ENCODE measurements at places on chromosomes 1 and 21.

GRCh38 chr1:169899519-169900217 lies 6.0 kb upstream of the SCYL3 start:
- DNase-seq: no peak

DNA sequence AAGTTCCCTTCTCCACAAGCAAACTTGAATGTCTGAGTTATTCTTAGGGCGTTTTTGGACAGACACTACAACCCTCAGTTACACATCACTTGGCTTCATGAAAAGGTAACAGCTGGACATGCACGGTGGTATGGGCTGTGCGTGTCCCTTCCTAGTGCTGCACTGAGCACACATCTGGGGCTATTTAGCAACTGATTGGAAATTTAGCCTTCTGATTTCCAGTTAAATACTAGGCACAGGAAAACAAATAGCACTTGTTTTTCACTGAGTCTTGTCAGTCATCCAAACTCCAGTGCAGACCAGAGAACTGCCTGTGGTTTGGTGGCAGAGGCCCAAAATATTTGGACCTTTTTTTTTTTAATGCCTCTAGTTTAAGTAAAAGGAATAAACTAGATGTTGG lies 134.7 kb downstream of the TGFBR3 start:
- peak; percentile 63 for DNase-seq

DNA sequence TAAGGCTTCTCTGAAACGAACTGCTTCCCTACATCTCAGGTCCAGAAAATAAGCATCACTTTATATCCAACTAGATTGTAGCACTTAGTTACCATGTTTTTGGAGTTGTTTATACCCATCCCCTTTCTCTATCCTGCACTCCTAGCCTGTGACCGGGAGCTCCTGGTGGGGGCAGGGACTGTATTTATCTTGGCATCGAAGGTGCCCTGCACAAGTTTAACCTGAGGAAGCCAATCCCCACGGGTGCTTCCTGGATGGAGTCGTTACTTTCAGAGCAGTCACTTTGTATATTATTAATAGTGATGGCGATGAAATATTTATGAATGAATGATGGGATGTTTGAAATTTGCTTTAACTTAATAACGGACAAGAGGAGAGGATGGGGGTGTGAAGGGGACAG lies 73.9 kb downstream of the KLHDC7A start:
- DNase-seq: no peak

- DNase-seq: peak; percentile 91
Measured at GRCh38 chr1:2199042-2199810, 4.7 kb upstream of the FAAP20 start.

DNA sequence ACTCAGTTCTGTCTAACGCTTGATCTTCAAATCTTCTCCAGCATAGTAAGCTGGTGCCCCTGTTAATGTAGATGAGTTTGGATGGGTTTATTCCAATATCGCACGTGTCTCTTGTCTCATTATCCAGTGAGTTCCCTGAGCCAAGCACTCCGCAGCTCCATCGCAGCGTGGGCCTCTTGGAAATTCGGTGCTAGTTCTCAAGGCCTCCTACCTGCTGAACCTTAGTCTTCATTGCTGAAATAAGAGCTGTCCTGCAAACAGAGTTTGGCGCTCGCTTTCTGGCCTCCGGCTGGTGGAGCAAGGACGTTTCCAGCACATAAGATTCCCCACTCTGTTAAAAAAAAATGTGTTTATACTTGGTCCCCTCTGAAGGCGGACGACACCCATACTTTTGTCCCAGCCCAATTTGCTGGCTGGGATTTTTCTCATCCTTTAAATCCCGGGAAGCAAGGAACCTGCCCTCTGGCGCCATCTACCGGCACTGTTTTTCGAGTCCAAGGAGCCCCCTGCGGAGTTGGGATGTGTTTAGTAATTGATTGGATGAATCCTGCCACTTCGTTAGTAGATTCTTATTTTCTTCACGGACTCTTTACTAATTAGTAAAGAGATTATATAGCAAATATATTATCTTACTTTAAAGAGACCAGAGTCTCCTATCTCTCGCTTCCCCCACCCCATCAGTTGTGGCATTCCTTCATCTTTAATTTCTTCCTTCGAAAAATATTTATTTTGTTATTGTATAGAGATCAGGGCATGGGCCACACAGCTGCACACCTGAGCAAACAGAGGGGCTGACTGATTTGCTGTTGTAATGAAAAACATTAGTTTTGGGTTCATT lies 14.7 kb downstream of the JUN start:
- peak; percentile 93 for DNase-seq

GRCh38 chr1:110914676-110915075 lies 41.7 kb downstream of the CD53 start:
- no peak for DNase-seq

DNA sequence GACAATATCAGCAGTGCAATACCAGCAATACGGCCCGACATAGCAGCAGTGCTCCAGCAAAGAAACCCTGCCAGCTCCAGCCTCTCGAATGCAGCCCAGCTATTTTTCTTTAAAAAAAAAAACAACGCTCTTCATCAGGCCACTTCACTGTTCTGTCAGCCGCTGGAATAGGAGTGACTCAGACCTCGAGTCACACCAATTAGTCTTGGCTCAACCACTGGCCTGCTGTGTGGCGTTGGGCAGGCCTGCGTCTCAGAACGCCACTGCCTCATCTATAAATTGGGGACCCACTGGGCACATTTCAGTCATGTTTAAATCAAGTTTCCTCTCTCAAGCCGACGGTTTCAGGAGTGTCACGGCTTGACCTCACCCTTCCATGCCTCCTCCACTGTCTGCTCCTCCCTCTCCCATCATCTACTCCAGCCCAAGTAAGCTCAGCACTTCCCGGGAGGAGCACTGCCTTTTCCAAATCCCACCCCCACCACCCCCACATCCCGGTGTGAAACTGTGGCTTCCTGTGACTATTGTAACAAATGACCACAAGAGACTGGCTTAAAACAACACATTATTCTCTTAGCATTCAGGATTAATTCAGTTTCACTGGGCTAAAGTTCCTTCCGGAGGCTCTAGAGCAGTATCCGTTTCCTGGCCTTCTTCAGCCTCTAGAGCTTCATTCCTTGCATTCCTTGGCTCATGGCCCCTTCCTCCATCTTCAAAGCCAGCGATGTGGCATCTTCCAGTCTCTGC lies 71.9 kb upstream of the EFHD2 start:
- DNase-seq: no peak

- no peak for DNase-seq
Measured at GRCh38 chr1:33346927-33347649, 26.2 kb upstream of the A3GALT2 start.

GRCh38 chr1:14997646-14998276 lies 155.8 kb upstream of the TMEM51 start:
- no peak for DNase-seq

GRCh38 chr1:6991266-6991665 lies 206.0 kb downstream of the CAMTA1 start:
- DNase-seq: no peak

DNA sequence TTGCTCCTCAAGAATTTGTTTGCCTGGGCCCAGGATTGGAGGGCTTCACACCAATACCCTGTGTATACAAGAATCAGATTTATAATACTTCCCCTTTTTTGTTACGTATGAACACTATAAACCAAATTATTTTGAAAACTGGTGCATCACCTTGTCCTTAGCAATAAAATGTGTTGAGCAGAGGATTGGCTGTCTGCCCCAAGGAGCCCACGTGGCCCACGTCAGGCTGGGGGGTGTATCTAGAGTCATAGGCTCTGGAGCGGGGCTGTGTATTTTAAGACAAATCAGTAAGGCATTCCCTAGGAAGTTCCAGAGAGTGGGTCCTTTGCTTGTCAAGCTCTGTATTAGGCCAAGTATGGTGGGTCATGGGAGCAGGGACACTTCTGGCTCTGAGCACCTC lies 2.0 kb upstream of the ST3GAL3 start:
- DNase-seq: no peak

- DNase-seq: no peak
Measured at GRCh38 chr1:203028784-203029553, 2.7 kb downstream of the PPFIA4 start.

DNA sequence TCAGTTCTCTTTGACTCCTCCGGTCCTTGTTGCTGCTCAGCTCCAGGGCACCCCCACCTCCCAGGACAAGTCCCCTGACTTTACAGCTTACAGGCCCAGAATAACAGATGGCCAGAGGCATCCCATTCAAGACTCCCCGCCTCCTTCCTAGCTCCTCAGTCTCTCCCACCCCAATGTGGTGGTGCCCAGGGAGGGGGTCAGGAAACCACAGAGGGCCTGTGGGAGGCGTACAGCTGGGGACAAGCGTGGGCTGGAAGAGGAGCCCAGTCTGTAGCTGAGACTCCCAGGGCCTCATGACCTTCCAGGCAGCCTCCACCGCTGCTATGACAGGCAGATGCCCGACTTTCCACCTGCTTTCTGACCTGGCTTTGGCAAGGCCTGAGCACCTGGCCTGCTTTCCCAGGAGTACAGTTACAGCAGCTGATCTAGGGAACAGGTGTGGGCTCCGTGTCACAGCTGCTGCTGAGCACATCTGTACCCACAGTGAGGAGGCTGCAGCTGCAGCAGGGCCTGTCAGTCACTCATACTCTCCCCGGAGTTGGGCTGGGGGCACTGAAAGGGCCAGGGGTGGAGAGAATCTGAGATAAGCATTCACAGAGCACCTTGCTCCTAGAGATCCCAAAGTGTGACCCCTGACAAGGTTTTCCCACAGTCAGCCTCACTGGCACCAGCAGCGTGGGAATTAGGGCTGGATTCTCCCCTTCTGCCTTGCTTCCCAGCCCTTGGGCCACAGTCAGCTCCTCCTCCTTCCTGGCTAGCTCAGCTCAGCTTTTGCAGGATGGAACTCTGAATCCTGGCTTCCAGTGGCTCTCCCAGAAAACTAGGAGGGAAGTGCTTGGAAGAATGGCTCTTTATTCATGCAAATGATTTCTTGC lies 7.1 kb upstream of the NAV1 start:
- DNase-seq: no peak

DNA sequence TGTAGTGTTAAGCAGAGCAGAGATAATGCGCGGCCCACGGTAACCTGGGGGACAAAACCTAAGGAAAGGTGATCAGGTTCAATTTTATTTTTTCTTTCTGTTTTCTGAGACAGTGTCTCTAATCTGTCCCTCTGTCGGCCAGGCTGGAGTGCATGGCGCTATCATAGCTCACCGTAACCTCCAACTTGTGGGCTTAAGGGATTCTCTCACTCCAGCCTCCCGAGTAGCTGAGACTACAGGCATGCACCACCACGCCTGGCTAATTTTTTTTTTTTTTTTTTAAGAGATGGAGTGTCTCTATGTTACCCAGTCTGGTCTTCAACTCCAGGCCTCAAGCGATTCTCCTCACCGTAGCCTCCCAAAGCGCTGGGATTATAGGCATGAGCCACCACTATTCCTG lies 724 bp upstream of the ANKRD35 start:
- no peak for DNase-seq

DNA sequence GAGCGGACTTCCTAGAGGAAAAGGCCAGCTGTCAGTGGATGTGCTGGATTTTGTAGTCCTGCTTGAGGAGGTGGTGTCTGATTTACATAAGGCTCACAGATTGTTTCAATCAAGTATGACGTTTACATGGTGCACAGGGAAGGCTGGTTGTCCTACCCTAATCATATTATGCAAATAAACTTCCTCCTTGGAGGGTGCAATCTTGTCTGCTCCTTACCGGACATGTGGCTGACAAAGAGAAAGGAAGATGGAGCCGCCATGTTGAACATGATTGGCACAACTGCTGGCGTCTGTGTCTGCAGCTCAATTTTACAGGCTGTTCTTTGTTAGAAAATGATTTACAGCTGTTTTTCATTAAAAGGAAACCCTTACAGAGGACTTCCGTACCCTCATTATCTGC lies 1656.1 kb downstream of the KCNT2 start:
- no peak for DNase-seq

DNA sequence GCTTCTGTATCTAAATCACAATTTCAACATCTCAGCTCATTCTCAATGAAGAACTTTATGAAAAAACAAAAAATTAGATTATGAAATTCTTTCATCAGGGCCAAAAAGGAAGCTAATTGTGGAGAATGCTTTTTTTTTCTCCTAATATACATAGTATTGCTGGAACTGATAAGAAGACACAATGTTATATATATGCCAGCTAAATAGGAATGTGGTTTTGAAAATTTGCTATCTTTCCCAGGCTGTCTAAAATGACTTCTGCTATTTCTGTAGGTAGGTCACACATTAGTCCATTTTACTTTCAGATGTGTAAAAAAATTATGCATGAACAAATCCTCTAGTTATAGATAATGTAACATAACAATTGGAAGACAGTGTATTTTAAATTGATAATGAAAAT lies 732.9 kb downstream of the RWDD3 start:
- DNase-seq: no peak

GRCh38 chr1:161736335-161736969 lies 13.1 kb upstream of the DUSP12 start:
- no peak for DNase-seq

DNA sequence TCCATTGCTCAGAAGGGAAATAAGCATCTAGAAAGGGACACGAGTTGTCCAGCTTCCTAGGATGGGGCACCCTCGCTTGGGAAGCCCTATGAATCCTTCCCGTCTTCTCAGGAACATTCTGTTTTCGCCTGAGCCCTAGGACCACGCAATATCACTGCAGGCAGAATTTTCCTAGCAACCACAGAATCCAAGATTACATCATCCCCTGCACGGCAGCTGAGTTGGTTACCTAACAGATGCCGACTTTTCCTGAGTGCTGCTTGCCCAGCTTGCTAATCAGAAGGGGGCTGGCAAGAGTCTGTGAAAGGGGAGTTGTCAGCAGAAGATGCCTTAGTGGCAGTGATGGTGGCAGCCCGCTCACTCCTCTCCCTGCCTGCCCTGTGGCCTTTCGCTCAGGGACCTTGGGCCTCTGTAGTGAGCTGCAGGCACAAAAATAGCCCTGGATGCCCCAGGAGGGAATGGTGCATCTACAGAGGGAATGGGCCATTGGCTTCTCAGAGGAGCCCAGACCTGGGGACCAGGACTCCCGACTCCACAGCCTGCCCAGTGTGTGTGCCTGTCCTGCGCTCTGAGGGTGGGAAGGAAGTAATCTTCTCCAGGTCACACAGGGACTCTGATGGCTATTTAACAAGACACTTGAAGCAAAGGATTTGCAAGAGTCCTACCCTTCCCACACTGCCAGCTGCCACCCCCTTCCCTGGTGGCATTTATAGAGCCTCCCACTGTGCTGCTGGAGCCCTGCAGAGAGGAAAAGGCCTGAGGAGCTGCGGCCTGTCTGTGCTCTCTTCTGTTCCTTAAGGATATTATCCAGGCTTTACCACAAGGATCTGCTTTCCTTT lies 28.9 kb upstream of the CLSTN1 start:
- DNase-seq: no peak

DNA sequence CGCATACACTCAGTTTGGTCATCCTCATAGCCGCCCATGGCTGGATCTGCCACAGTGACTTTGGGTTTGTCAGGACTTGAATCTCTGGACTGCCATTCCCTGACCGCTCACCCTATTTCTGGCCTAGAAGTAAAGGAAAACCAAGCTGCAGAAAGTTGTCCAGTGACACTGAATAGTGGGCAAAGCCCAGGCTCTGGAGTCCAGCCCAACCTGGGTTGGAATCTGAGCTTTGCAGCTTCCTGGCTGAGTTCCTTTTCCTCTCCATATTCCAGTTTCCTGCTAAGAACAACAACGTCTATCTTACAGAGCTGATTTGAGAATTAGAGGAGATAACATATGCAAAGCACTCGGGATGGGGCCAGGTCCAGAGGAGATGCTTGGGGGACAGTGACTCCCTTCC lies 15.6 kb upstream of the EIF4G3 start:
- no peak for DNase-seq

Data from sciatic nerve (tissue), 2 donors.